ENCODE measurements at places on chromosomes 6 and 20.

DNA sequence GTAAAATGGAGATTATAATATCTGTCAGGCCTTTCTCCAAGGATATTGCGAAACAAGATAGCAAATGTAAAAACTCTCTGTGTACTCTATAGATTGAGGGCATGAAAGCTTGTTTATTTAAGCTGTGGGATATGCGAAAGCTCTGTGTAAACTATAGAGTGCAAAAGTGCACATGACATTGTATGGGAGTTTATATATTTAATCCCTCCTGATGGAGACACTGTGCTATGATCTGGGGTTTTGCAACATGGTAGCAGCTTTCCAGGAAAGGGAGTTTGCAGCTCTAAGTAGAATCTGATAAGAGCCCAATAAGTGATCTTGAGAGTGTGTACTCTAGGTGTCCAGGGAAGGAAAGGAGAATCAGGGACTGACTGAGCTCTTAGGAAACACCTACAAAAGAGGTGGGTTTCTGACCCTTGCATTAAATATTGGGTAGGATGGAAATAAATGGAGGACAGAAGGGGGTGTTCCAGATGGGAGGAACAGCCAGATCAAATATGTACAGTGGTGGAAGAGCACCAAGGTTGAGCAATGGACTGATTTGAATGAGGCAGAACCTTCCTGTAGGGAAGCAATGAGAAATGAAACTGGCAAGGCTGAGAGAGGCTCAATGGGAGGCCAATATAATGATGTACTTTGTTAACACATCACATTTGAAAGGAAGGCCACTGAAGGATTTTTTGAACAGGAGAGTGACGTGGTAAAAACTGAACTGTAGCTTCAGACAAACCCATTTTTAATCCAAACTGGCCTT is 450.1 kb downstream of the GJA1 start:
- DNase-seq, result no peak

DNA sequence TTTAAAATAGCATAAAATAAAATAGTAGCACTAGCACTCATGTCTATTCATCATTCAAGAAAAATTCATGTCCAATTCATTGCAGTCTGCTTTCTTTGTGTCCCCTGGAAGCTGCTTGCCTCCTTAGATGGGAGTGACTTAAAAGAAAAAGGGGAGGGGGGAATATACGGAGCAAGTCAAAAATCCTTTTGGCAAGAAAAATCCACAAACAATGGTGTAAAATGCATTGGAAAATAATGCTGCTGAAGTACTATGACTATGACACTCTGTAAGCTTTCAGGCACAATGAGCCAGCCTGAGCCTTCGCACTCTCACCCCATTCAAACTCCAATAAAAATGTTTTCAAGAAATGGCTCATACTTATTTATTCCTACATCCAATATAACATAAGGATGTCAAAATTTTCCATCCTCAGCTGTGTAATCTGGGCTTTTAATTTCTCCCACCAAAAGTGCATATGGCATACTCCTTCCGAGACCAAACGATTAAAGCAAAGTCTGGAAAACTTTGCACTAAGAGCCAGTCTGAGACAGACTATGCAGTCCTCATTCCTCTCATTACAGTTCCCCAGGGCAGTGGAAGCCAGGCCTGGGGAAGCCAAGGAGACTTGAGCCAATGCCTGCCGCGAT is 790 bp downstream of the NEDD9 start:
- no peak for DNase-seq

GRCh38 chr6:146770275-146770964 is 171.6 kb downstream of the ADGB start:
- no peak for DNase-seq

DNA sequence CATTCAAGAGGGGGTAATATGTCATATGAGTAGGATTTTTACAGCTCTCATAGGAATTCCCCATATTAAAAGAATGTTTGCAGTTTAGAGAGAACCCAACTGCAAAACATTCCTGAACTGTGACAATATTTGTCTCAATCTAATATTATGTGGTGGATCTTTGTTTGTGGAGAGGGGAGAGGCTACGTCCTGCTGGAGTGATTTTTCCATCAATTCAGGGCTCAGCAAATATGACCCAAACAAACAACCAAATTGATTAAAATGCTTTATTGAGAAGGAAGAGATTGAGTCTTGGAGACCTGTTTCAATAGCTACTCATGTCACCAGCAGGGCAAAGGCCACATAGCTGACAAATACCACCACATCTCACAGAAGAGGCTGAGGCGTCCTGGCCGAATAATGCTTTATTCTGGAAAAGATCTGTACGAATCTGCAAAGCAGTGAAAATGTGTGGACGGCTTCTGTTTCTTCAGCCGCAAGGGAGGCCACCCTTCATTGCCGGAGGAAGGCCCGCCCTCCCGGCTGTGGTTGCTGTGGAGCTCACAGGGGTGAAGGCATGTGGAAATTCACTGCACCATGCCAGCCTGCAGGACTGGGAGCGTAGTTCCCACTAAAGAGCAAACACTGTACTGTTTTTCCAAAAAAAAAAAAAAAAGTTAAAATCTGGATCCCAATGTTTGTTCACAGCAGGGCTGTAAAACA is 89.7 kb upstream of the QKI start:
- DNase-seq, result no peak

- DNase-seq, result no peak
Measured at GRCh38 chr6:117329926-117330325, 64.6 kb downstream of the VGLL2 start.

DNA sequence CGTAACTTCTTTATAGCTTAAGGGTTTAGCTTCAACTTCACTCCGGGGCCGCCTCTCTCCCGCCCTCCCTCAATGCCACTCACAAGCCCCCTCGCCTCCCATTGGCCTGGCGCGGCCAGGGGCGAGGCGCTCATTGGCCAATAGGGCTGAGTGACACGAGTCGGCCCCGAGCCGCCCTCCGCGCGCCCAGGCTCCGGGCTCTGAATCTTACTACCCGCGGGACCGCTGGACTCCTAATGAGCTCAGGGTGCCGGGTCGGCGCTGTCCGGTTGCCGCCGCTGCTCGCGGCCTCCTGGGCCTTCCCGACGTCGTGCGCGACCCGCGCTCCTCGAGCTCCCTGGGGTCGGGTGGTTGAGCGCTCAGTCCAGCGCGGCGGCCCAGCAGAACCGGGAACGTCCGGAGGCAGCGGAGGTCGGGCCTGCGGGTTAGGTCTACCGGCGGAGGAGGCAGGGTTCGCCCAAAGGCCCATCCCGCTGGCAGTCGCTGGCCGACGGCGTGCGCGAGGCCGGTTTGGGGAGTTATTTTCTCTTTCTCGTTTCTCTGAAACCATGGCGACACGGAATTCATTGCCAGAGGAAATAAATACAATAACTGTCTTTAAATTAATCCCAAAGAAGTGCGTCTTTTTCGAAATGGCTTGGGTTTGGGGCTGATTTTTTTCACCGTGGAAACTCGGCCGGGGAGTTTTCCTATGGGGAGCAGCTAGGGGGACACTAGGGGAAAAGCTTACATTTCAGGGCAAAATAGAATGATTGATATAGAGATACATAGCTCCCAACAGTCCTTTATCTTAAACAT is at the start of gene SIM1:
TSS of gene SIM1 (minus strand) at position 19 of the 798 bp plus-strand sequence. CDS start 1,453 bp downstream, outside the sequence.
- no peak for DNase-seq

DNA sequence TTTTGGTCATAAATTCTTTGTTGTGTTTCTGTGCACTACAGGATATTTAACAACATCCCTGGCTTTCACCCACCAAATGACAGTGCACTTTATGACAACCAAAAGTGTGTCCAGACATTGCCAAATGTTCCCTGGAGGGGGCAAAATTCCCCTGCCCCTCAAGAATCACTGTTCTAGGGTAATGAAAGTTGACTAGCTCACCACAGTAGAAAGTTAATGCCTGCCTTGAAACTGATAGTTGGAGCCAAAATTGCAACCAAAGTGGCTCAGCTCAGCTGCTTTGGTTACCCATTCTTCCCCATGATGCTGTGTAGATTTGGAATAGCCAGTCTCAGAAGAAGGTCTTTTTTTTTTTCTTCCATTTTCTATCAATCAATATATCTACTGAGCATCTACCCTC is 150.6 kb downstream of the RALGAPA2 start:
- no peak for DNase-seq

Data from activated CD8-positive, alpha-beta memory T cell treated with anti-CD3 and anti-CD28 coated beads for 48 hours (primary cell).